Nucleus accumbens (tissue), 56 donors: ENCODE measurements at places on chromosomes 13 and 19.
A peak's percentile ranks its signal among the peaks of the same experiment; 100 is the strongest.

- DNase-seq: no peak
These were observed 2.3 kb downstream of the ITGBL1 start for GRCh38 chr13:101454767-101455166.

DNA sequence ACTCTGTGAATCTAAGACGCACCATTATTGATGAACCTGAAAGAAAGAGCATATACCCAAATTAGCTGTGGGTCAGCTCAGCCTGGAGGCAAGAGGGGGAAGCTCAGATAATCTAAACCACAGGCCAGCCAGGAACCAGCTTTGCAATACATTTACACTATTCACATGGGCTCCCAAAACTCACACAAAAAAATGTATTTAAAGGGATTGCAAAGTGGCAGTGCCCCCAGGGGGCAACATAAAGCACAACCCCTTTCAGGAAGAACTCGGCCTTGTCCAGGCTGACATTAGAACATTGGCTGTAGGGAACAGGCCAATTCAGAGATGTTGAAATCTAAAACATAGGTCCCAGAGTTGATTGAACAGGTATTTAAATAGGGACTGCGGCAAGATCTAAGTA lies 3.2 kb upstream of the PROZ start:
- DNase-seq: no peak

DNA sequence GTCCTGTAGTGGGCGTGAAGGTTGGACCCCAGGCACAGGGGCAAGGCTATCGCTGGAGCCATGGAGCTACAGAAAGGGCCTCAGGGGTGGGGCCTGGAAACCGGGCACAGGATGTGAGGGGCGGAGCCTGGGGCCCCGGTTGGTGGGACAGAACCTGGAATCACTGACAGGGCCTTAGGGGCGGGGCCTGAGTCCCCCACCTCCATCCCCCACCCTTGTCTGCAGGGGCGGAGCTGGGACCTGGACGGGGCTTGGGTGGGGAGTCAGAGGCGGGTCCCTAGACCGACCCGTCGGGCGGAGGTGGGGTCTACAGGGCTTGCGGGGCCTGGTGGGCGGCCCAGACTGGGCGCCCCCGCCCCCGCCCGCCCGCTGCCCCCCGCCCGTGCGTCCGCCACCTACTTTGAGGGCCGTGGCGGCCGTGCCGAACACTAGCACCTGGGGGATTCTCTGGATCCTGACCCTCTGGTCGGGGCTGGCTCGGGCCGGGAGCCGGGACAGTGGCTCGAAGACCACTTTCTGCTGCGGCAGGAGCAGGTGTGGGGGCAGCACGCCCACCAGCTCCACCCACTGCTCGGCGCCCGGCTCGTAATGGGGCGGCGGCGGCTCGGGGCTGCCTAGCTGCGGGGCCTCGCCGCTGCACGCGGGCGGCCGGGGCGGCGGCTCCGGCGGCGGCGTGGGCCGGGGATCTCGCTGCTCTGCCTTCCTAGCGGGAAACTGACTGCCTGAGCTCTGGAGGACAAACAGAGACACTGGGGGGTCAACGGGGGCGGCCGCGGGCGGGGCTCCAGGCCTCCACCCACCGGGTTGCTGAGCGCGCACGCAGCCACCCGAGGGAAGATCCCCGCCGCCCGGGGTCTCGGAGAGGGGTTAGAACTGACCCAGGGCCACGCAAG lies 26.3 kb downstream of the DCAF15 start:
- DNase-seq: no peak

DNA sequence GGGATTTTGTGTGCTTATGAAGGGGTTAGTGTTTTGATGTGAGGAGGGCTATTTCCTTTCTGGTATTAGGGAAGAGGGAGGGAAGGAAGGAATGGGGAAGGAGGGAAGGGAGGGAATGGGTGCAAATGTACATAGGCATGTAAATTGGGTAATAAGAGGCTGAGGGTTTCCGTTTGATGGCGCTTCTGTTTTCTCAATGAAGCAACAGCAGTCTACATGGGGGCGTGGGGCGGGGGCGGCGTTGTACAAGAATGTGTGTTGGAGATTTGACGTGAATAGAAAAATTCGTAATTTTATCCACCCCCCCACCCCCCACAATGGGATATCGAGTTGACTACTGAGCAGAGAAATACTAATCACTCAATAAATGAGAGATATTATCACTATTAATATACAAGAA lies 52.5 kb downstream of the PDS5B start:
- DNase-seq: no peak

DNA sequence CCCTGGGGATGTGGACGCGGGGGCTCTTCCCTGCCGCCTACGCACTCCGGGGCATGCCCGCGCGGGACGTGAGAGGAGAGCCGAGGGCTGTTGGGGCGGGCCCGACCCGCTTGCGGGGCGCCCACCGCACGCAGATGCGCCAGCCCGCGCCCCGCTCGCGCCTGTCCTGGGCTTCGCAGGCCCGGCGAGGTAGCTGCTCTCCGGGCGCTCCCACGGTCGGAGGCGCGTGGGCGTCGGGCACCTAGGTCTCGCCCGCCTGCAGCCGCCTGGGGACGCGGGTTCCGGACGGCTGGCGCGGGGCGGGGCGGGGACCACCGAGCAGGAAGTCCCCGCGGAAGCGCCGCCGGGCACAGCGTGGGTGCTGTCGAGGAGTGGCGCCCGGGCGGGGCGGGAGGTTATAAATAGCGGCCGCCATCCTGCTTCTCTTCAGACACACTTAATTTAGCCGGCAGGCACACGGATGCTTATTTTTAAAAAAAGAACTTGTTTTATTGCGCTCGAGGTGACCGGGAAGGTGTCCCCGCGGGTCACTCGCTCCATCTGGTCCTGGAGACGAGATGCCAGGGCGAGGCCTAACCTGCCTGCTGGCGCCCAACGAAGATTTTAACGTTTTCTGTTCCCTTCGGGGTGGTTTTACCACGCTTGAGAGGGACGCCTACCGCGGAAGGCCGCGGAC lies 561 bp upstream of the GJA3 start:
- no peak for DNase-seq

DNA sequence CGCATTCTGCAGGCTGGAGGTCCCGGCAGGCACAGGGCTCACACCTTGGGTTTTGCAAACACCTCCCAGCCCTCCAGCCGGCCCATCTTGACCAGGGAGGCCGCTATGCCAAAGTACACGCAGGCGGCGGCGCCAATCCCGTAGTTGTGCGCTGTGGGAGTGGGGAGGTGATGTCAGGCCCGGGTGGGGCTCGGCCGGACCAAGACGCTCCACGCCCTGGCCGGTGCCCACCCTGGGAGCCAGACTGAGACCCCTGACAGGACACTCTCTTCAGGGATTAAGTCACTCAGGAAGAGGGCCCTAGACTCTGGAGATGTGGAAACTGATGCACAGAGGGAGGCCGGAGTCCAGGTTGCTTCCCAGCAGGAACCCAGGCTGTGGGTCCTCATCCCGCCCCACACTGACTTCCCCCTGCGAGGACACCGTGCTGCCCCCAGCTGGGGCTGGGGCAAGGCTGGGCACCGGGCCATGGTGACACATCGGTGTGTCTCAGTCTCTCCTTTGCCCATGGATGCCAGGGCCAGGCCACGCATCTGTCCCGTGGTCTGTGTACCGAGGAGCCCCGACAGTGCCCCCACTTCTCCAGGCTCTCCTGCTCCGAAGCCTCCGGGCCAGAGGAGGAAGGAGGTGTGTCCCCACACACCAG lies 8.8 kb downstream of the NDUFA11 start:
- no peak for DNase-seq

DNA sequence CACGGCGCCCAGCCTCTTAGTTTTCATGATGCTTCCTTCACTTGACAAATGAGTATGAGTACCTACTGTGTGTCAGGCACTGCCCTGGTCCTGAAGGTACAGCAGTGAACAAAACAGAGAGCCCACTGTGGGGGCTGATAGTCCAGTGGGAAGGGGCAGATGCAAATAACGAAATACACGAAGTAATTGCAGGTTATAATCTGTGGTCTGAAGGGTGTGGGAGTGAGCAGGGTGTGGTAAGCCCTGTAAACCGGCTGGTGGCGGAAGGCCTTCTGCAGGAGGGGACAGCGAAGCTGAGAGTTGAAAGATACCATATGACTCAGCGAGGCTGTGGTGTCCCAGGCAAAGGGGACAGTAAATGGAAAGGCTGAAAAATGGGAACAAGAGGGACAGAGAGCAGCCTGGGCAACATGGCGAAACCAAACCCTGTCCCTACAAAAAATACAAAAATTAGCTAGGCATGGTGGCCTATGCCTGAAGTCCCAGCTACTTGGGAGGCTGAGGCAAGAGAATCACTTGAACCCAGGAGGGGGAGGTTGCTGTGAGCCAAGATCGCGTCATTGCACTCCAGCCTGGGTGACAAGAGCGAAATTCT lies 60.5 kb downstream of the MAP4K1 start:
- no peak for DNase-seq

- no peak for DNase-seq
These were observed 68.6 kb upstream of the TEX29 start for GRCh38 chr13:111251646-111252445.

DNA sequence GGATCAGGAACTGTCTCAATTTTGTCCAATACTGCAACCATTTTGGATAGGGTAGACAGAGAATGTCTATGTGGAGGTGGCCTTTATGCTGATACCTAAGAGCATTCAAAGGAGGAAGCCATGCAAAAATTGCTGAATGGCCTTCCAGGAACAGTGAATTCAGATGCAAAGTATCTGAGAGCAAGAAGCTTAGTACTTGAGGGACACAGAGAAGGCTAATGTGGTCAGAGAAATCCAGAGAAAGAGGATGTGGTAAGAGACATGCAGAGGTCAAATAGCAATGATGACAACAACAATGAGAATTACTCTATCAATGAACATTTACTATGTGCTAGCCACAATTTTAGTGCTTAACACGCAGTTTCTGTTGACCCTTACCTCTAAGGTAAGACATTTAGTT lies 785.6 kb upstream of the KLHL1 start:
- no peak for DNase-seq

GRCh38 chr13:95679722-95680121 lies 2.8 kb downstream of the DNAJC3 start:
- DNase-seq: no peak

GRCh38 chr19:18322318-18322758 lies 538 bp downstream of the LSM4 start:
- DNase-seq: no peak

GRCh38 chr19:18254546-18255503 lies 19.4 kb downstream of the IQCN start:
- no peak for DNase-seq

DNA sequence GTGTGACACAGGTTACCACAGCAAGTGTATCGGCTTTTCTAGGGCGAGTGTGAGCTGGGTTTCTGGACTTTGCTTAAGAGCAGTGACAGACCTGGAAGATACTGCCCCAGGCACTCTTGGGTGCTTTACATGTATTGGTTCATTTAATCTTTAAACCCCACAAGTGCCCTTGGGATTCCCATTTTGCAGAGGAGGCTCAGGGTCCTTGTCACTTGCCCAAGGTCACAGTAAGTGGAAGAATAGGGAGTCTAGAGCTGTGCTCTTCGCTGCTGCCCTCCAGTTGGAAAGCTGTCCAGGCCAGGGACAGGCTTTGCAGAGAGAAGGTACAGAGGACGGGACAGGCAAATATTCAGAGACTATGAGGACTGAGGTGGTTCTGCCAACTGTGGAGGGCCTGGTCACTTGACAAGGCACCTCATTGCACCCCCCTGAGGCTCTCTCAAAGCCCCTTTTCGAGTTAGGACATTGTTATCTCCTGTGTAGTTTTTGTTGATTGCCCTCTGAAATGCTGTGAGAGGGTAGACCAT lies 42.4 kb downstream of the BBC3 start:
- DNase-seq: no peak

DNA sequence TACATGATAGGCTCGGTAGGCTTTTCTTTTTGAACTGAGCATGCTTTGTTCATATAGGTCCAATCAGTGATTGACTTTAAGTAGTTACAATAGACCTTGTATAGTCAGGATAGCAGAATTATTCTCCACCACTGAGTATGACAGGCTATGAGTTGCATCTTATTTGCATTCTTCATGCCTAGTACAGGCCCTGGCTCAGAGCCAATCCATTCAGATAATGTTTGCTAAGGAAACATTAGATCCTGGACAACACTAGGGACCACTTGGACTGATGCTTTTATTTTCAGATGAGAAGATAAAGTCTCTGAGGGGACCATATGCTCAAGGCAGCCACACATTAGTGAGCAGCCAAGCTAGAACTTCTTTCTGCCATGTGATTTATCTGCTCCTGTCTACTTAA lies 133.9 kb downstream of the KL start:
- DNase-seq: no peak

- no peak for DNase-seq
These were observed 493.6 kb downstream of the FOXO1 start for GRCh38 chr13:40172878-40173277.

DNA sequence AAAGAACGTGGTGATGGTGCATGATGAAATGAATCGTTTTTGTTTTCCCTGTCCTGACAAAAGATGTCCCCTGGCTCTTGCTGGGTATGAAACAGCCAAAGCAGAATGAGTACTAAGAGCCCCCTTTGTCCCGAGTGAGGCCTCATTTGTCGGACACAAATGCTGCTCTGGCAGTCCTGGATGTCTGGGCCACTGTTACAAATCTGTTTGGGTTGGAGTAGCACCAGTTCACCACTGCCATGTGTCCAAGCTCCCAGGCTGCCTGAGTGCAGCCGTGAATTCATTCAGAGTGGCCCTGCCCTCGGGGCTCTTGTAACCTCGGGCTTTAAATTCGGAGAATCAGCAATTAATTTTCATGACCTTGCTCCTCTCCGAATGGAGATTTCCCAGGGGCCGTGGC lies 182.4 kb downstream of the NUFIP1 start:
- peak; percentile 61 for DNase-seq

GRCh38 chr13:27628081-27628480 lies 6.4 kb downstream of the POLR1D start:
- DNase-seq: no peak

DNA sequence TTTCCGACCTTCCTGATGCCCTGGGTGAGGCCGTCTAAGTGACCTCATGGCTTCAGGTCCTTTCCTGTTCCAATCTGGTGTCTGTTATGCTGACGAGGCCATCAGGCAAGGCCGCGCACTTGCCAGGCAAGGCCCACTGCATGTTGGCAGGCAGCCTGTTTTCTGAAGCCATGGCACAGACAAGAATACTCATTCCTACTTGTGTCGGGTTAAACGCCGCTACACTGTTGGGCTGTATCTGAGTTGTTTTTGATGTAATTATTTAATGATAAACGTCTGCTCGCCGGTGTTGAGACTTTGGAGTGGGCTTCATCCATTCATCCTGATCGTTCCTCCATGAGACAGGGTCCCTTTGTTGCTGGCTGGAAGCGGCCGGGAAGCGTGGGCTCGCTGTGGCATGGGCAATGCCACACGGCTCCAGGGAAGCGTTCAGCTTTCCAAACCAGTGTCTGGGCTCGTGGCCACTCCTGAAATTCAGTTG lies 92.1 kb downstream of the ATP11A start:
- DNase-seq: peak; percentile 57

GRCh38 chr19:53812335-53812734 lies 11.8 kb downstream of the NLRP12 start:
- no peak for DNase-seq

GRCh38 chr19:10625762-10626138 lies 397 bp downstream of the SLC44A2 start:
- no peak for DNase-seq

DNA sequence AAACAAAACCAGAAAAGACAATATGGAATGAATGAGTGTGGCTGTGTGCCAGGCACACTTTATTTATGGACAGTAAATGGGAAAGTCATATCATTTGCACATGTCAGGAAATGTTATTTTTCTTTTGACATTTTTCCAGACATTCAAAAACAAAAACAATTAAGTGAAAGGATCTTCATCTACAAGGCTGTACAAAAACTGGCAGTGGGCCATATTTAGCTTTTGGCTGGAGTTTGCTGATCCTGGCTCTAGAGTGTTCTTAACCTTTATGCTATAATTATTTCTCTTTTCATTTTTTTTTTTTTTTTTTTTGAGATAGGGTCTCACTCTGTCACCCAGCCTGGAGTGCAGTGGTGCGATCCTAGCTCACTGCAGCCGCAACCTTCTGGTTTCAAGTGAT lies 6.5 kb upstream of the TNFSF9 start:
- DNase-seq: no peak
